DMS153 (cell line): ENCODE measurements at places on chromosomes 2 and 18.

DNA sequence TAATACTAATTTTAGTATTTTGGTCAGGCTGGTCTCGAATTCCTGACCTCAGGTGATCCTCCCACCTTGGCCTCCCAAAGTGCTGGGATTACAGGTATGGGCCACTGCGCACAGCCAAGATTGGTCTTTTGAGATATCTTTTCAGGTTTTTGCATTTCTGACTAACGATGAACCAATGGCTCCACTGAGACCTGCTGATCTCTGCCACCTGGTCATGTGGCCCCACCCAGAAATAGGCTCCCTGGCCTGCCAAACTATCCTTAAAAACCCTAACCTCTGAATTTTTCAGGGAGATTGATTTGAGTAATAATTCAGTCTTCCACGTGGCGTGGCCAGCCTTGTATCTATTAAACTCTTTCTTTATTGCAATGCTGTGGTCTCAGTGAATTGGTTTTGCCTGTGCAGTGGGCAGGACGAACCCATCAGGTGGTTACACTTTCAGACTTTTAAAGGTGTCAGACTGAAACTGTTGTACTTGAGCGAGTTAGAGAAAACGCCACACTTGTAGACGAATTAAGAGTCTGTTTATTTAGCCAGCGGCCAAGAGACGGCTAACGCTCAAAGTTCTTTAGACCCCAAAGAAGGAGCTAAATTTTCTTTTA, 85.8 kb upstream of the MSH6 start:
- no peak for DNase-seq

GRCh38 chr2:186256540-186256939, 229.5 kb upstream of the ZC3H15 start:
- DNase-seq = no peak

- no peak for DNase-seq
Observed at GRCh38 chr2:227759411-227760118, 13.9 kb downstream of the SCYGR8 start.

DNA sequence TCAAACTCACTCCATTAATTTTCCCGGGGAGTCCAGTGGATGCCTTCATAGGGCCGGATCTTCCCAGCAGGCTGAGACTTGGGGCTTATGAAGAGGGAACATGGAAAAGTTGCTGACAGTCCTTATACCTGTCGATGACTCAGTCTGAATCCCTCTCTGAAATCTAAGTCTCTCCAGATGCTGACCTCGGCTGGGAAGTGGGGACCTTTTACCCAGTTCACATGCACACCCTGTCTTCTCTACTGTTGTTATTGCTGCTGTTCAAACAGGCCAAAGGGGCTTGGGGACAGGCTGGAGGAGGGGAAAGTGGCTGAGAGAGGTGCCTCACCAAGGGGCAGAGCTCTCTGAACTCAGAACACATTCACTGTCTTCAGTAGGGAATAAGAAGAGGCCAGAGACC, 4.1 kb upstream of the TNP1 start:
- no peak for DNase-seq

DNA sequence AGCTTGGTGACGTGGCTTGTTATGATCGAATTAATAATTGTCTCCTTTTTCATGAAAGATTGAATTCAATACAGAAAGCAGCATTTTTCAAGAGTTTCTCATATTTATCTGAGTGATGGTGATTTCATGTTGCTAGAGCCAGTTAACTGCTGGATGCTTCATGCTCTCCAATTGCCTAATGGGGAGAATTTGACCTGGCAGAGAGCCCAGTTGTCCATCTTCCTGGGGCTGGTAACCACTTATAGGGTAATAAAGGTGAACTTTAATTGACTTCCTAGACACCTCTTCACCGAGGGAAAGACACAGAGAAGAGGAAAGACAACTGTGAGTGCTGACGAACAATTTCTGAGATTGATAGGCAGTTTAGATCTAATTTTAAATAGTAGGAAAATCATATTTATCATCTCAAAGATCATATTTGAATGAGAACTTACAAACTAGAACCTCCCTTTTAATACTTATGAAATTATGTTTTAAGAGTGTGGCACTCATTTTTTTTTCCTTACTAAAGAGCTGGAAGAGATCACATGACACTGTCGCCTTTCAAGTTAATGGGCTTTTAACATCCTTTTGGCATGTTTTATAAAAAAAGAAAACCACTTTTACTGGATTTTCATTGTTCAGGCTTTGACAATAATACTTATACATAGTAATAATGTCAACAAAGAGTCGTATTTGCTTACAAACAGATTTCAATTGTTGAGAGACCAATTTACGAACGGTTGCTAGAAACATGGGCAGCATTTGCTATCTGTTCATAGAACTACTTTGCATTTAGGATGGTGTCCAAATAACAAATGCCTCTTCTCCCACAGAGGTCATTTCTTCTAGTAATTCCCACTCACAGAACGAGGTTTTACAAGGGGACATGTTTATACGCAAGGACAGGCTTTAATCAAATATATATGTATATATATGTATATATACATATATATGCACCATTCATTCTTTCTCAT, 153.3 kb downstream of the RAPGEF4 start:
- peak; percentile 75 for DNase-seq

- DNase-seq = no peak
Observed at GRCh38 chr2:173214213-173214612, 138.6 kb downstream of the MAP3K20 start.

- DNase-seq = no peak
Observed at GRCh38 chr2:8345200-8345599, 336.7 kb upstream of the ID2 start.

- no peak for DNase-seq
Observed at GRCh38 chr2:128644156-128644555, 325.5 kb upstream of the HS6ST1 start.

DNA sequence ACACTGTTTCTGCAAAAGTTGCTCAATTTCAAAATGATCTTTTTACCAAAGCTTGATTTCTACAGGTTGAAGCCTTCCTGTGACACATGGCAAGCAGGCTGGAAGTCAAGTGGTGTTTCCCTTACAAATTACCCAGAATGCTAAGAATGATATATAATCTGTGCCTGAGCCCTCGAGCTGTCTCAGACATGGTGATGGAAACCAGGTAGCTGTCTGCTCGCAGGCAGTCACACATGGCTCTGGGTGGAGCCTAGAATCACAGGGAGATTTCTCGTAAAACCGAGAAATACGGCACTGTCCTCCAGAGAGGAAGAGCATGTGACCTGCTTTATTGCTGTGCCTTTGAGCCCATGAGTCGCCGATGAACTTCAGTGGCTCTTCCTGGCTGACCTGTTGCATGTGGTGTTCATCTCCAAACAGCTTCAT, 392.9 kb downstream of the ZNF521 start:
- DNase-seq = peak; percentile 0

- no peak for DNase-seq
Observed at GRCh38 chr2:1951586-1951985, 207.3 kb upstream of the PXDN start.

DNA sequence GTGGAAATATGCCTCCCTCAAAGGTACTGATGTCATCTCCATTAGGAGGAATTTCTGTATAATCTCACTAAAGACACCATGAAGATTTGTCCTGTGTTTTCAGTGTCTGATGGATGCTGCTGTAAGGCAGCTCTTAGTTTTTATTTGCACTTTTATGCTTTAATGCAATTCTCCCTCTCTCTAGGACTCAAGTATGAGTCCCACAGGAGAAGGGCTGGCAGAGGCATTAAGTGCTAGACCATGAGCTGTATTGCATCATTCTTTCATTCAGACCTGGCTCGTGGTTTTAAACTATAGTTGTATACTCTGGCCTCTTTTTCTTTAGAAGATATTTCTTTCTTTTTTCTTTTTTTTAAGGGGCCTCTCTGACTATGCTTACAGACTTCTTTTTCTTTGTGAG, 805.6 kb downstream of the DPP10 start:
- no peak for DNase-seq

GRCh38 chr2:150165988-150166312, 321.5 kb downstream of the RND3 start:
- no peak for DNase-seq

GRCh38 chr18:69789794-69790193, 157.9 kb downstream of the CD226 start:
- DNase-seq = no peak

GRCh38 chr2:3489764-3490115, 29.6 kb downstream of the ADI1 start:
- DNase-seq = no peak

DNA sequence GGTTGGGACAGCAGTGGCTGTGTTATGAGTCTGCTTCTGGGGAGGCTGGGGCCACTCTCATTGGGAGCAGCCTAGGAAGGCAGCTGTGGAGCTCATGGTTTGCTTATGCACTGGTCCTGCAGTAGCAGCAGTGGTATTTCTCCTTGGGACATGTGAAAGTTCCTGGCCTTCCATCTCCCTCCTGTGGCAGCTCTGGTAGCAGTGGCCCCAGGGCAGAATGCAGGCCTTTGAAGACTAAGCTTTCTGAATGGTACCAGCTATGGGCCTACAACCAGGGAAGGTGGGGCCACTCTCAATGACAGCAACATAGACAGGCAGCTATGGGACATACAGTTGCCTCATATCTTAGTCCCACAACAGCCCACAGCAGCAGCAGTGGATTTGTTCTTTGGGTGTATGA, 117.3 kb upstream of the VWC2L start:
- DNase-seq = no peak

DNA sequence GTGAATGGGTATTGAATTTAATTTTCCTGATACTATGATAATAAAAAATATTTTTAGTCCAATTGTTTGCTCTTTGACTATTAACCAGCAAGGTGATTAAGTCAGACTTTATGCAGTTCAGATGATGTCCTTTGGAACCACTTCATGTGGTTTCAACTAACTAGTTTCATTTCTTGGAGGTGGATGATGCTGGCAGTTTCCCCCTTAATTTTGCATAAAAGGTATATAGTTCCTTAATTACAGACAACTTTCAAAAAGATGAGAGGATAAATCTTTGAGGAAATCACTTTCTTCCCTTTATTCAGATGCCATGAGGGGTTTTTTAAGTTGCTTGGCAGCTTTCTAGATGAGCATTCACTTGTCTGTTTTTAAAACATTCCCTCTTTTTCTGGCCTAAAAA, 223.1 kb downstream of the PHLPP1 start:
- no peak for DNase-seq

DNA sequence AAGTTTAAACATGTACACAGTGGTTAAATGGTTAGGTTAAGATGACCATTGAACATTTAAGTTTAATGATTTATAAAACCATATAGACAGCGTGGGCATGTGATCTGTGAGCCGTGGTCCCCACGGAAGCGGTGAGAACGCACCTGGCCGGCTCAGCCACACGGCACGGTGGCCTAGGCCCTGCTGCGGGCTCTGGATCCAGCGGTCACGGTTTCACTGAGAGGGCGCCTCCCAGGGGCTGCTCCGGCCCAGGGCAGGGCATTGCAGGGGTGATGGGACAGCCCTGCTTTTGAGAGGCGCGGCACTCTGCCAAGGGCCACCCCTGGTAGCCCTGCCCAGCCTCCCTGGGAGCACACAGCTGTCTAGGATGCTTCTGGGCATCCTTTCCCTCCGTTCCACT, 124.9 kb downstream of the RGPD3 start:
- no peak for DNase-seq

DNA sequence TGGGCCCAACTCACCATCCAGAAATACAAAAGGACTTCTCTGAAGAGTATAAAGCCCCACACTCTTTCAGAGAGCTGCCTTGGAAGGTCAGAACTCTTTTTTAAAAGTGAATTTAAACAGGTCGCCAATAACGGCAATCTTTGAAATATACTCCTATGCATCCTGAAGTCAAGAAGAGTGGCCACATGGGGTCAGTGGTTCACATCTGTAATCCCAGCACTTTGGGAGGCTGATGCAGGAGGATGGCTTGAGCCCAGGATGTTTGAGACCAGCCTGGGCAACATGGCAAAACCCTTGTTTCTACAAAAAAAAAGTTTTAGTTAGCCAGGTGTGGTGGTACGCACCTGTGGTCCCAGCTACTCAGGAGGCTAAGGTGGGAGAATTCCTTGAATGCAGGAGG, 68.1 kb upstream of the FZD7 start:
- no peak for DNase-seq

GRCh38 chr2:88959480-88960204, 268.2 kb downstream of the RPIA start:
- no peak for DNase-seq

DNA sequence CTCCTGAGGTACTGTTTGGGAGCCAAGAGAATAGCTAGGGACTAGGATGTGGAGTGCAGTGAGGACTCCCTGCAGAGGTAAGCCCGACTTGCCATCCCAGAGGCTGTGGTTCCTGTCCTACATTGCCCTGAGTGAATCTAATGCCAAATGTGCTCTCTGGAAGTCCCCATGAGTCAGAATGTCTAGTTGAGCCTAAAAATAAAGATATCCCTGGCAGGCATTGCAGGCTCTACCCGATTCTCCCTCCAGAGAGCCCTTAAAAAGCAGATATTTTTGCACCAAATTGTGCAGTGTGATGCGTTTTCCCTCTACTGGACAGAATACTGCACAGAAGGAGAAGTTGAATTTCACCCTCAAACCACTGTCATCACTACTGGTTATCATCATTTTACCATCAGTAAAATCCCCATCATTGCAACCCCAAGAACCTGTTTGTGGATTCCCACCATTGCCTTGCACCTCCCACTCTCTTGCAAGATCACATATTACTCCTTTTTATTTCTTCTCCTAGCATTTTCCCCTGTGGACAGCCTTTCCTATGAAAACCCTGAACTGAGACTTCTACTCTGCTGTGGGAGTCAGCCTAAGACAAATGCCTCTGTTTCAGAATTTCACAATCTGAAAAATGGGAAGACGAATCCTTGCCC, 98.0 kb downstream of the MARCHF4 start:
- no peak for DNase-seq

DNA sequence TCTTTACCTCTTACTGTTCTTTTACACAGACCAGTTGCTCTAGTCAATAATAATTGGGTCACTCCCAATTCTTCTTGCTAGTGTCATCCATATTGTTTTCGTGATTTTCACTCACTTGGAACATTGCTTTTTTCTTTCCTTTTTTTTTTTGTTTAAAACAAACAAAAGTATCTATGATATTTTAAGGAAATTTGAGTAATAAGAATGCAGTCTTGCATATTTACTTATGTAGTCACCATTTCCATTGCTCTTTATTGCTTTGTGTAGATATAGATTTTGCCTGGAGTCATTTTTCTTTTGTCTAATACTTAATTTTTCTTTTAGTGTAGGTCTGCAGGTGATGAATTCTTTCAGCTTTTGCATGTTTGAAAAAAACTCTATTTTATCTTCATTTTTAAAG, 71.9 kb downstream of the WDR7 start:
- no peak for DNase-seq

- no peak for DNase-seq
Observed at GRCh38 chr2:11771971-11772615, 25.7 kb downstream of the LPIN1 start.

DNA sequence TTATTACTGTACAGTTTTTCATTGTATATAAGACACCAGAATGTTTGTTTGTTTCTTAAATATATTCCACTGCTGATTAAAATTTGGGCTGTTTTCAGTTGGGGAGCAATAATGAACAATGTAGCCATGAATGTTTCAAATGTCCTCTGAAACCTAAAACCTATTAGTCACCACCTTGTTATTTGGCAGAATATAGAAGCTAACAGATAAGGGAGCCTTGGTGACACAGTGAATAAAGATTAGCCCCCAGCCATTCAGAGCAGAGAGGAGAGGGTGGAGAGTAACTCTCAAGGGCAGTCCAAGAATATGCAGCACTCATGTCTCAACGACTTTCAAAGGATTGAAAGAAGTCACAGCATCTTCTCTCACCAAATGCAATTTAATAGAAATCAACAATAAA, 43.1 kb upstream of the ATP8B1 start:
- no peak for DNase-seq
